ENCODE measurements at places on chromosomes 7 and 10.

DNA sequence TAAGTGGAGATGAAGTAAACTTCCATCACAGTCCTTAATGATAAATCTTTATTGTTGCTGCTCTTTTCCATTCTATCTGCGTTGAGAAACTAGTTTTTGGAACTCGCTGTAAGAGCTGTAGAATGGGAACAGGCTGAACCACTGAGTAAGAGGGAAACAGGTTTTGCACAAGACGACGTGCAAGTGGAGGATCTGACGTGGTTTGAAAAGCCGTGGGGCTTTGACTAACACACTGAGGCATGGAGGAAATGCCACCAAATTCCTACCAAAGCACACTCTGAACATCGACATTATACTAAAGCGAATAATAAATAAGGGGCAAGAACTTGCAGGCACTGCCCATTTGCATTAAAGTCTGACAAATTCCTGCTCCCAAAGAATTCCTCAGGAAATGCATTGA lies 160.6 kb downstream of the KLF6 start:
- DNase-seq = no peak

- DNase-seq = no peak
These were observed 37.8 kb downstream of the TBATA start for GRCh38 chr10:70747192-70747965.

GRCh38 chr7:130940907-130941306 lies 206.9 kb upstream of the KLF14 start:
- no peak for DNase-seq

GRCh38 chr10:115093286-115093775 lies at the start of gene ATRNL1:
TSS of gene ATRNL1 (plus strand) at chr10:115093365. CDS start at chr10:115093751, 386 bp downstream.
- DNase-seq = peak; percentile 74

- DNase-seq = no peak
These were observed 392.1 kb upstream of the PRKCQ start for GRCh38 chr10:6972226-6972625.

GRCh38 chr7:45088821-45089340 lies at the start of gene NACAD:
TSS of gene NACAD (minus strand) at chr7:45088969. CDS start at chr7:45088894, 75 bp downstream.
- no peak for DNase-seq

GRCh38 chr7:124062171-124062570 lies 29.3 kb upstream of the TMEM229A start:
- no peak for DNase-seq

DNA sequence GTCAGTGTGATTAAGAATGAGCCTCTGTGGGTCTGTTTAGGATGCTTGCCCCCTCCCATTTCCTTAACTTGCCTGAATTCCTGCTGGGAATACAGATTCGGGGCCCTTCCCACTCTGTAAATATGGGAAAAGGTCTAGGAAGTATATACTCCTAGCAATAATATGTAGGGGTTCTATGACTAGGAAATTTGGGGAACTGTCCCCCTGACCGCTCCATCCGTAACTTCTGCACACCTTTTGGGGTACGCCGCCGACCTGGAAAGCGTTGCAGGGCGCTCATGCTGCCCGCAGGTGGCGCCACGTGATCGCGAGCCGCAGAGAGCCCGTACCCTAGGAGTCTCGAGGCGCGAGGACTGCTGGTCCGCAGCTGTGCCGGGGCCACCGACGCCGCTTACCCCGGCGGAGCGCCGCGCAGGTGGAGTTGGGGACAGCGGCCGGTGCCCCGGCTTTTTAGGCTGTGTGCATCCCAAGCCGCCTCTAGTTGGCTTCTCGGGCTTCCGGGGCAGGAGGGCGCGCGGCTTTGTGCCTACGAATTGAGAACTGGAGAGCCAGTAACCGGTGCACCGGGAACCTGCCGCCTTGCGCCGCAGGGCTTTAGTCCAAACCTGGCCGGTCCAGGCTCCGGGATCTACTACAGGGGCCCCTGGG lies 656 bp upstream of the CNNM2 start:
- peak; percentile 80 for DNase-seq

- no peak for DNase-seq
These were observed 50.1 kb upstream of the ELN start for GRCh38 chr7:73977619-73978618.
